GM23248 (cell line): ENCODE measurements at places on chromosomes 2 and 18.
A peak's percentile ranks its signal among the peaks of the same experiment; 100 is the strongest.

DNA sequence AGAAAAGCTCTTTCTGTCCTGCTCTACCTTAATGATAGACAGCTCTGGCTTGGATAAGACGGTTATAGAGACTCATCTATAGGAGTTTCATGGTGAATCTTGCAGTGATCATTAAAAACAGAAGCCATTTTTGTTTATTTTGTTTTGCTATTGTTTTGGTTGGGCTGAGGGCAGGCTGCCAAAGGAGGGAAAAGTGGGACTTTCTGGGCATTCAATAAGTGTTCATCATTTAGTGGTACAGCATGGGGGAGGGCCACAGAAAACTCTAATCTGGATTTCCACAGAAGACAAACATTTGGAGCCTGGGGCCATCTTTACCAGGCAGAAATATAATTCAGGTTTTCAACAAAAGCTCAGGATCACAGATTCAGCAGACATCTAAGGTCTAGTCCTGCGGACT lies 62.4 kb upstream of the EFEMP1 start:
- peaks cover 14% of the 10 kb centered on the region for H3K4me1 ChIP-seq
- no peak overlapping the region for H3K27ac ChIP-seq
- no peaks in the 10 kb centered on the region for H3K36me3 ChIP-seq
- no peak overlapping the region for H3K4me3 ChIP-seq

DNA sequence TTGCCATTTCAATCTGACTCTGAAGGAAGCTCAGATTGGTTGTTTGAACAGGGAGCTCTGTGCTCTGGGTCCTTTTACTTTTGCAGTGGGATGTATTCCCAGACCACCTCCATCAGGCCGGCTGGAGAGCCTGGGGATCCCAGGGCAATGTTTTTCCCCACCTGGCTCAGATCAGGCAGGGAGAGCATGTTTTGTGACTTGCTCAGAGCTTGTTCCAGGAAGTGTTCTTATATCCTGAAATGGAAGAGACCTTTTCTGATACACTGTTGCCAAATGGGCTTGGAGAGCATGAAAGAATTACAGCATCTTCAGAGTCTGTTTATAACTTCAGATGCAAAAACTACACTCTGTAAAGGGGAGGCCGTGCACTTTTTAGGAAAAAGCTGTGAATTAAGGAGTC lies 56.0 kb downstream of the LIPG start:
- H3K27me3 ChIP-seq = peaks cover 17% of the 10 kb centered on the region; the same call in 1 of the 2 replicates
- DNase-seq = no peak
- H3K4me3 ChIP-seq = no peak overlapping the region
- no peaks in the 10 kb centered on the region for H3K4me1 ChIP-seq

GRCh38 chr2:168757223-168757622 lies 45.2 kb upstream of the NOSTRIN start:
- no peaks in the 10 kb centered on the region for H3K27me3 ChIP-seq
- no peaks in the 10 kb centered on the region for H3K36me3 ChIP-seq
- H3K4me3 ChIP-seq = no peak overlapping the region
- DNase-seq = no peak
- H3K27ac ChIP-seq = no peak overlapping the region

GRCh38 chr2:238644095-238645081 lies 203.5 kb upstream of the TWIST2 start:
- H3K36me3 ChIP-seq = no peaks in the 10 kb centered on the region
- H3K27ac ChIP-seq = peak overlapping the region; percentile 88

DNA sequence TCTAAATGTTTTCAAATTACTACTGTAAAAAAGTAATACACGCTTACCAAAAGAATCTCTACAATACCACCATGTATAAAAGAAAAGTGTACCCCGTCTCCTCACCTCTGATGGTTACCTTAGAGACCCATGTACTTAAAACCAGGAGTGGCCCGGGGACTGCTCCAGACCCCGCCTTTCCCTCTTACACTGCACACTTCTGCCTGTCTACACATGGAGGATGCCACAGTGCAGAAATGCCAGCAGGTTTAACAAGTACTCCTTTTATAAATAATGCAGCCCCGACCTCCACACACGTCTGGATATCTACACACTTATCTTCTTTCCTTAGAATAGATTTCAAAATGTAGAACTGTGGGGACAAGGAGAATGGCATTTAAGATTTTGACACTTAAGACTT lies 5.3 kb downstream of the HDAC4 start:
- H3K36me3 ChIP-seq = no peaks in the 10 kb centered on the region
- no peak overlapping the region for H3K27ac ChIP-seq
- no peaks in the 10 kb centered on the region for H3K27me3 ChIP-seq
- no peak for DNase-seq

DNA sequence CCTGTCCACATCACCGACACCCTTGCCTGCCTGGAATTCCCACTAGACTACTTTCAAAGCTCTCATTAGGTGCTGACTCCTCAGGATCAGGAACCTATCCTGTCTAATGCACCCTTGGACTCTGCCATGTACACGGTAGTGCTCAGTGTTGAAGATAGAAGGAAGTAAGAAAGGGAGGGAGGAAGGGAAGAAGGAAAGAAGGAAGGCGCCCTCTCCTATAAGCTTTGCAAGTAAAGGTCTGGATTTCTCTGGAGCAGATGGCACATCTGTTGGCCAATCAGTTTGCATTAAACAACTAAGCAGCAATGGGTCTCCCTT lies 45.3 kb downstream of the SCTR start:
- no peak for DNase-seq
- H3K4me1 ChIP-seq = 0 out of 2 replicates have a peak, but pooled peaks cover 5% of the 10 kb centered on the region
- H3K27me3 ChIP-seq = 0 out of 2 replicates have a peak, but pooled peaks cover 5% of the 10 kb centered on the region
- no peaks in the 10 kb centered on the region for H3K36me3 ChIP-seq
- H3K27ac ChIP-seq = no peak overlapping the region

- no peak overlapping the region for H3K27ac ChIP-seq
- no peaks in the 10 kb centered on the region for H3K4me1 ChIP-seq
- no peaks in the 10 kb centered on the region for H3K27me3 ChIP-seq
- no peak for DNase-seq
- H3K4me3 ChIP-seq = no peak overlapping the region
- 0 out of 2 replicates have a peak, but pooled peaks cover 7% of the 10 kb centered on the region for H3K36me3 ChIP-seq
Observed at GRCh38 chr18:9404565-9405060, 70.0 kb downstream of the TWSG1 start.

- H3K4me3 ChIP-seq = no peak overlapping the region
- 0 out of 2 replicates have a peak, but pooled peaks cover 6% of the 10 kb centered on the region for H3K36me3 ChIP-seq
- DNase-seq = no peak
- no peaks in the 10 kb centered on the region for H3K27me3 ChIP-seq
- no peak overlapping the region for H3K27ac ChIP-seq
- H3K4me1 ChIP-seq = peaks cover 7% of the 10 kb centered on the region
Observed at GRCh38 chr2:238021327-238021726, 39.5 kb upstream of the SCLY start.

DNA sequence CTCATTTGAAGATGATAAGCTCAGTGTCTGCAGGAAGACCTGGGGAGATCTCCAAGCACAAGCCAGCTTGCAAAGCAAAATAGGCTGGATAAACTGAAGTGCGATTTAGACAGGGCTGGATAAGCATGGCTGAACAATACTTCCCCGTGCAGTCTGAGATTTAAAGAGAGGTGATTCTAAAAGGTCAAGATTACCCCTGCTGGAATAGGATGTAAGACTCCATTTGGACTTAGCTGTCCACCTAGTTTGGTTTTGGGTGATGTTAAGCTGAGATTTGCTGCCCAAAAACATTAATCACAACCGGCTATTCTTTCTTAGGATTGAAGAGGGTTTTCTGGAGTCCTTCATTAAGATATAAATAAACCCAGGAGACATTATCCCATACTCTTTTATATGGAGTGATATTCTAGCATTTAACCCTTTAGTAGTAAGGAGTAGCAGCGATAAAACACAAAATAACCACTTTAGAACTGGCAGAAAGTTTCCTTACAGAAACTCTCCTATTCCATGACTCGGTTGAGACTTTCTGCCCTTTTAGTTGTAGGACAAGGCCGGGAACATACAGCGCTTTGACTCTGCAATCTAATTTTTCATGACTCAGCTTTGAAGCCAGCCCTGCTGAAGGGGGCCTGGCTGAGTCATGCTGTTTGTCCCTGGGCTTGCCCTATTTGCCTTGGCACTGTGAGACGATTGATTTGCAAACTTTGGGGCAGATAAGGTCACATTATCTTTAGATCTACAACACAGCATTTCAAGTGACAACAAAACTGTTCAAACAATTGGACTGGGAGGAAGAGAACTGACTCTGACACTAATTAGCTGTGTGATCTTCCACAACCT lies 238.2 kb downstream of the GCA start:
- no peak for DNase-seq
- no peaks in the 10 kb centered on the region for H3K27me3 ChIP-seq
- H3K4me3 ChIP-seq = no peak overlapping the region
- H3K27ac ChIP-seq = no peak overlapping the region

GRCh38 chr18:71068338-71068737 lies 779.5 kb downstream of the SOCS6 start:
- no peaks in the 10 kb centered on the region for H3K4me1 ChIP-seq
- no peak overlapping the region for H3K4me3 ChIP-seq
- H3K36me3 ChIP-seq = no peaks in the 10 kb centered on the region
- DNase-seq = no peak

GRCh38 chr2:38739524-38739923 lies 11.6 kb downstream of the SRSF7 start:
- H3K27ac ChIP-seq = no peak overlapping the region
- H3K4me3 ChIP-seq = no peak overlapping the region
- H3K27me3 ChIP-seq = no peaks in the 10 kb centered on the region
- DNase-seq = no peak
- H3K4me1 ChIP-seq = no peaks in the 10 kb centered on the region
- peaks cover 32% of the 10 kb centered on the region for H3K36me3 ChIP-seq

DNA sequence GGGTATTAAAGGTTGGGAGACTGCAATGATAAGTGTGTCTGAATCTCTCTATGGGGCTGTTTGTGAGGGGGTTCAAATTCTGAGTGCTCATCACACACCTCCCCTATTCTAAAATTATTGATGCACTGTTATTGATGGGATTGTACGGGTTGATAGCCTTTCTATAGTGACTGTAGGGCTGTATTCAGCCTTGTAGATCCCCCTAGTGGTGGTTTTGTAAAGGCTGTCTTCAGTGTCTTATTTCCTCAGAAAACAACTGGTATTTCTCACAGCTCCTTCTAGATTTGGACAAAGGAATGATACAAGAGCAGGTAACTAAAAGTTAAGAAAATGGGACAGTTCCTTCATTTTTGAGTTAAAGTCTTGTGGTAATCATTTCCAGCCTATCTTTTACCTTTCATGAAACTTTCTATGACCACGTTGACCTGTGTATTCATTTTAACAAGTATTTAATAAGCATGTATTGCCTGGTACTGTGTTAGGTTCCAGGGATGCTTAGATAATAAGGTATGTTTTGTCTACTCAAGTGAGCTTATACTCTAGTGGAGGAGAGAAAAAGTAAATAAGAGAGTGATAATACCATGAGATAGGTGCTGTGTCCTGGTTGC lies 21.2 kb downstream of the SMAD4 start:
- no peaks in the 10 kb centered on the region for H3K27me3 ChIP-seq
- no peak overlapping the region for H3K4me3 ChIP-seq
- peaks cover 46% of the 10 kb centered on the region for H3K36me3 ChIP-seq

DNA sequence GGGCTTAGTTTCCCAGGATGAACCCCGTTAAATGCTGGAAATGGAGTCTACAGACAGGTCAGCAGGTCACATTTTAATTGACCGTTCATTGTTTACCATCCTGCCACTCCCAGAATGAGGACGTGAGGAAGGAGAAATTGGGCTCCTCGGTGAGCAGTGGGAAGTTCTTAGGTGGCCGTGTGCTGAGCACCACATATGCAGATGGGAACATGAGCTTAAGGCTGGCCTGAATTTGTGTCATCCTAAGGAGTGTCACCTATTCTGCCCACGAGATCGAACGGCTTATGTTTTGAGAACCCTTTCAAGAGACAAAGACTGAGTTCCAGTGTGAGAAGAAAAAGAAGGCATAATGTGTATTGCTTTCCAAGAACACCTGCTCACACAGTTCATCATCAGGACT lies 234.4 kb upstream of the PXDN start:
- no peaks in the 10 kb centered on the region for H3K36me3 ChIP-seq
- no peak for DNase-seq
- H3K4me3 ChIP-seq = no peak overlapping the region
- no peaks in the 10 kb centered on the region for H3K4me1 ChIP-seq

DNA sequence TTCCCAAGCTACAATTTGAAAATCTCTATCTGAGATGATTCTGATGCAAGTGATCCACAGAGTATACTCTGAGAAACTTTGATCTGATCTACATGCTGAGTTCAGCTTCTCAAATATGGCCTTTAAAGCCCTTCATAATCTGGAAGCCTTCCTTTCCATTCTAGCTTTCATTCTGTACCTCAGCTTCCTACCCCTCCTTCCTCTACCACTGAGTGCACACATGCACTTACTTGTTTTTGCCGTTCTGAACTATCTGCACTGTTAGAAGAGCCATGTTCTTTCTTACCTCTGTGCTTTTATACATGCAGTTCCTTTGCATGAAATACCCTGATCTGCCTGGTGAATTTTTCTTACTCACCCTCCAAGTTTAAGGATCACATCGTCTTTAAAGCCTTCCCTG lies 25.0 kb downstream of the REL start:
- no peaks in the 10 kb centered on the region for H3K27me3 ChIP-seq
- H3K36me3 ChIP-seq = peaks cover 7% of the 10 kb centered on the region; the same call in 1 of the 2 replicates

DNA sequence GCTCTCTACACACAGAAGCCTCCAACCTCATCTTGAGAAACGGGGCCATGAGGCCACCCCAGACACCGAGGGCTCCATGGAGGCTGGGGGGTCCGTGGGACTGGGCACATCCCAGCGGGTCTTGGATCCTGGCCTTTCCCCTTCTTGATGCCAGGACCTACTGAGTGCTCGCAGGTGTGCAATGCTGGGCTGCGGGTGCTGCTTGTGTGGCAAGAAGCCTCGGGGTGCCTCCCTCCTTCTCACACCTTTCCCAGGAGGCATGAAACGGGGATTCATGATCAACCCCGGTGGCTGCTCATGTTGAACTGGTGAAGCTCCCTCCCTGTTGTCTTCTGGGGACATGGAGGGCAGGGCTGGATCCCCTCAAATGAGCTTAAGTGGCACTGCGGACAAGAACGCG lies 2.0 kb upstream of the BUB1 start:
- H3K4me1 ChIP-seq = peaks cover 24% of the 10 kb centered on the region
- 0 out of 2 replicates have a peak, but pooled peaks cover 9% of the 10 kb centered on the region for H3K27me3 ChIP-seq
- no peaks in the 10 kb centered on the region for H3K36me3 ChIP-seq
- H3K27ac ChIP-seq = no peak overlapping the region
- H3K4me3 ChIP-seq = no peak overlapping the region
- DNase-seq = no peak

DNA sequence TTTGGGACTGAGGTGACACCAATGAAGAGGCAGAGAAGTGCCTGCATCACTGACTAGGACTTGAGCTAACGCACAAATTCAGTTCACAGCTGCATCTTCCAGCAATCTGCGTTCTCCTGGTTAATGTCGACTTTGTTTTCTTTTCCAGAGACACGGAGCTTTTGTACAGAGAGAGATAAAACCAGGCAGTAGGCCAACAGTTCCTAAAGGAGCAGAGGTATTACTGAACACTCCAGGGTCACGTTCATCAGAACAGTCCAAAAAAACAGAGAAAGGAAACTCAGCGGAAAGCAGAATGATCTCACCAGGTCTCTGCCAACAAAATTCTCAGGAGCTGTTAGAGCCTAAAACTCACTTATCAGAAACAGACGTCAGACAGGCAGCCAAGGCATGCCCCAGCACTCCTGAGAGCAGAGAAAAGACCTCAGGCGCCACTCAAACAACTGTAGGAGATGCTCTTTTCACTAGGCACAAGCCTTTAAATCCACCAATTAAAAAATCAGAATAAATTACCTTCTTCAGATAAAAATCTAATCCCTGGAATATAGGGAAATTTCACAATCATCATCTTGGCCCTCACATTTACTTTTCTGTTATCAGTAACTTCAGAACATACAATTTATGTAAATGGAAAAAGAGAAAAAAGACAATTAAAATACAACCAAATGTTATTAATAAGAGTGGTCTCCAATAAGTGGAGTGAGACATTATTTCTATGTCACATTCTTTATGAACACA lies 95.9 kb upstream of the SPTBN1 start:
- H3K27ac ChIP-seq = peak overlapping the region; percentile 18
- peaks cover 7% of the 10 kb centered on the region for H3K4me1 ChIP-seq
- H3K27me3 ChIP-seq = no peaks in the 10 kb centered on the region
- peak; percentile 72 for DNase-seq
- H3K36me3 ChIP-seq = no peaks in the 10 kb centered on the region
